ENCODE measurements at places on chromosomes 4 and X. TPM values are rescaled to one million over a fixed set of nuclear protein-coding genes. Genes with fewer than 3 reads are reported as not detected.

GRCh38 chr4:156420623-156421022, 467.0 kb upstream of the CTSO start:
- H3K27me3 ChIP-seq = no peaks in the 10 kb centered on the region
- H3K4me3 ChIP-seq = no peak overlapping the region
- no peak for DNase-seq
- no peaks in the 10 kb centered on the region for H3K4me1 ChIP-seq
- H3K36me3 ChIP-seq = no peaks in the 10 kb centered on the region
- H3K27ac ChIP-seq = no peak overlapping the region

- H3K4me1 ChIP-seq = no peaks in the 10 kb centered on the region
- no peaks in the 10 kb centered on the region for H3K27me3 ChIP-seq
- no peak for DNase-seq
- H3K36me3 ChIP-seq = no peaks in the 10 kb centered on the region
Observed at GRCh38 chr4:182062936-182063335, 180.3 kb upstream of the TENM3 start.

GRCh38 chrX:7941390-7942042, 14.3 kb upstream of the PNPLA4 start:
- no peaks in the 10 kb centered on the region for H3K4me1 ChIP-seq
- H3K27ac ChIP-seq = no peak overlapping the region
- no peak for DNase-seq

GRCh38 chr4:74823194-74823593, 28.9 kb upstream of the BTC start:
- no peaks in the 10 kb centered on the region for H3K4me1 ChIP-seq
- no peak for DNase-seq

The CLCN4 gene
- 0.16 TPM for total RNA-seq

All from activated T-helper 2 cell treated with anti-CD3 and anti-CD28 coated beads, Interferon-gamma antibody, Interleukin-2, Interleukin-4, amounts not matched to agents 10 μg/mL and 5 μg/mL and 100 μg/mL, durations not matched to agents 14 hours and 24 hours and 36 hours (primary cell).